Transverse colon (tissue), 4 donors: ENCODE measurements at places on chromosomes 3 and 15. TPM values are rescaled to one million over a fixed set of nuclear protein-coding genes. Genes with fewer than 3 reads are reported as not detected.

DNA sequence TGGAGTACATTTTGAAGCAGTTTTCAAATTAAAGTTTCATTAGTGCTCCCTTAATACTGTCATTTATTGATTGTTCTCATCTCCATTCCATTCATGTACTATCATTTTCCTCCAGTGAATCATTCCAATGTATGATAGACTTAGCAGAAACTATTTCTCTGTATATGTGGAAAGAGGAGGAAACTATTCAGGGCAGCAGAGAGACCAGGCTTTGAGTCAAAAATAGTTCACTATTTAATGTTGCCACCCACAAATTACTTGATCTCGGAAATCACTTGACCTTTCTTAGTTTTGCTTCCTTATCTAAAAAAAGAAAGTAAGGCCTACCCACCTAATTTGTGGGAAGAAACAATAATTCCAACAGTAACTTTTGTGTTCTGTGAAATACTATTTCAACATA, 610.5 kb upstream of the ZNF385D start:
- DNase-seq, result no peak

ISLR gene
- total RNA-seq, result 191 TPM

DNA sequence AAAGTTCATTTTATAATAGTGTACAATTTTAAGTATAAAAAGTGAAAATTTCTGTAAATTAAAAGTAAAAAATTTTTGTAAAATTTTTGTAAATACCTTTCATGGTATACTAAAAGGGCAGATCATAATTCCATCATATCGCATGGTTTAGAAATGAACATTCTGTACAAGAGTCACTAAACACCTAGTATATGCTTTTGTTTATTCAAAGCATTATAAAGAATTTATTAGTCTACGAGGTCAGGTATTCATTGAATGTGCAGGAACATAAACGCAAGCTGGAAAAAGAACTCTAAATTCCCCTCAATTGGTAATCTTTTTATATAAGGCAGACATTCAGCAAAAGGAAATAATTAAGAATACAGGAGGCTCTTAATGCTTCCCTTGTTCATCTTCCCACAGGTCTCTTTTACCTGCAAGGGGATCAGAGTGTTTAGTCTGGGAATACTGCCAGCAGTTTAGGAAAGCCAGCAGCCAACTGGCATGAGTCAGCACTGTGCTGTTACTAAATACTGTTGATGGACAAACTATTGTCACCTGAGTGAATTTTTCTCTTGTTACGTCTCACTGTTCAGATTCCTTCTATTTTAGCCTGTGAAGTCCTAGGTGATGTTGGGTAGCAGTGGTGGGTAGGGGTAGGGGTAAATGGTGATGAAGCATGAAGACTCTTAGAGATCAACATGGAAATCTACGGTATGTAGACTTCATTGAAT, 70.1 kb downstream of the UQCC5 start:
- DNase-seq, result peak; percentile 29

GRCh38 chr15:77410701-77411618, 8.9 kb downstream of the PEAK1 start:
- no peak for DNase-seq

DNA sequence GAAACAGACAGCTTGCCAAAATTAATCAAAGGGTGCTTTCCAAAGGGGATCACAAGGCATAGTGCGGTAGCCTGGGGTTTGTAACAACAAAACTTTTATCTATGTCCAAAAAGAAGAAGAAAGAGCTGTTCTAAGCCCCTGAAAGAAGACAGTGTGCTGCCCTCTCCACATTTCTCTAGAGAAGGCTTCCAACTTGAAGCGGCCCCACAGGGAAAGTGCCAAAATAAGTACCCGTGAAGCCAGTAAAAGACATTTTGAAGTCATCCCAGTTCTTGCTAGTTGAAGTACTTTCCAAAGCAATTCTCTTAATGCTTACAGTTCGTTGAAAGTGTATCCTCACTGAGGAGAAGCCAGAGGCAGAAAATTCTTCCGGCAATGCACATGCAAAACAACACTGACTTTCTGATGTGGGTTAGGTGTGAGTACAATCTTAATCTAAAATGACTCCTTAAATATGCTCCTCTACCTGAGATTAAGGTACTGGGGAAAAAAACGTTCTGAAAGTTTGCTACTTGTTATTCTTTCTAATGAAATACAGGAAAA, 21.3 kb downstream of the GPR15 start:
- no peak for DNase-seq

- DNase-seq, result peak; percentile 22
Observed at GRCh38 chr3:120093119-120093910, 932 bp downstream of the GSK3B start.

GRCh38 chr3:26984416-26985390, 362.1 kb downstream of the LRRC3B start:
- DNase-seq, result no peak
